ENCODE measurements at places on chromosomes 7 and 10.

GRCh38 chr7:7178081-7178480, 4.3 kb upstream of the C1GALT1 start:
- DNase-seq, result no peak

DNA sequence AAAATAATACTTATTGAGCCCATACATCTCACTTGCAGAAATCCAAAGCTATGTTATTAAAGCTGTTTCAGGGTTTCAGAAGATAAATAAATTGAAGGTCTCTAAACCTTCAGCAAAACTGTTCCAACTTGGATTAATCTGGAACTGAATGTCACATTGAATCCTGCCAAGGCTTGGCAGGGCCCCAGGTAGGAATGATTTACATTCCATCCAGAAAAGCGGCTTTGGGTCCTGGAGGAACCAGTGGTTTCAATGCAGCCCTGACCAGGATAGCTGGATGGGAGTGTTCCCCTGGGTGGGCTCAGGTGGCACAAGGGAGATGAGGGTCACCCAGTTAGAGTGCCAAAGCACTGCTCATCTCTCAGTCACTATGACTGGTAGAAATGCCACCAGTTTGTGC, 37.0 kb upstream of the TMEM72 start:
- DNase-seq, result no peak

DNA sequence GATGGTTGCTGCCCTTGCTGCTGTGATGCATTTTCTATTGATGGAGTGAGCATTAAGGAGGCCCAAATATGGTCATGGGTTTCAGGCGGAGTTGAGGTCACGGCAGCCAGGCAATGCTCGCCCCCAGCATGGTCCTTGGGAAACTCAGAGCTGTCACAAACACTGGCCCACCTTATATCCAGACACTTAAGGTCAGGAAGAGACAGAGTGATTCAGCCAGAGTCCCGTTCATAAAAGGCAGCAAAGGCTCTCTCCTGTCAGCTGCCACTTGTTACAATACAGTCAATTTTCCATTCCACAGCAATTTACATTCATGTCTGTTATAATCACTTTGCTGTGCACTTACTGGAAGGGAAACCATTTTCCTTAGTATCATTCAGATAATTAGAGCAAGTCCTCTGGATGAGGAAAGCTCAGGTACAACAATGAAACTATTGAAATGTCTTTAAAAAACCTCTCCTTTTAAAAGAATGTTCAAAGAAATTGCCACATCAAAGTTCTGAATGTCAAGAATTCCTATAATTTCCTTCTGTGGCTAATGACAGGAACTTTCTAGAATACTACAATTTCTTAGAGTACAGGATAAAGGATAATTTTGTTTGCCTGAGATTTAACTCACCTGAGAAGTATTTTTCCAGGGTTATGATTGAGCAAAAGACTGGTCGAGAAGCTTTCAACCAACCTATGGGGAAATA, 14.8 kb upstream of the ANKRD1 start:
- no peak for DNase-seq

GRCh38 chr7:84058311-84059076, 136.1 kb downstream of the SEMA3A start:
- no peak for DNase-seq

DNA sequence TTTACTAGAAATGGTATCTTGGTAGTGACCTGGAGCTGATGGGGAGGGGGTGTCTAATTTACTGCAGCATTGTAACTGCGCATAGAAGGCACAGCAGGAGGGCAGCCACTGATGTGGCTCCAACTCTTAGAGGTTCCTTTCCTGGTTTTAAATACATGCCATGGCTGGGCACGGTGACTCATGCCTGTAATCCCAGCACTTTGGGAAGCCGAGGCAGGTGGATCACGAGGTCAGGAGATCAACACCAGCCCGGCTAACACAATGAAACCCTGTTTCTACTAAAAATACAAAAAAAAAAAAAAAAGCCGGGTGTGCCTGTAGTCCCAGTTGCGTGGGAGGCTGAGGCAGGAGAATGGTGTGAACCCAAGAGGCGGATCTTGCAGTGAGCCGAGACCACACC, 19.2 kb upstream of the SEC61G start:
- no peak for DNase-seq

DNA sequence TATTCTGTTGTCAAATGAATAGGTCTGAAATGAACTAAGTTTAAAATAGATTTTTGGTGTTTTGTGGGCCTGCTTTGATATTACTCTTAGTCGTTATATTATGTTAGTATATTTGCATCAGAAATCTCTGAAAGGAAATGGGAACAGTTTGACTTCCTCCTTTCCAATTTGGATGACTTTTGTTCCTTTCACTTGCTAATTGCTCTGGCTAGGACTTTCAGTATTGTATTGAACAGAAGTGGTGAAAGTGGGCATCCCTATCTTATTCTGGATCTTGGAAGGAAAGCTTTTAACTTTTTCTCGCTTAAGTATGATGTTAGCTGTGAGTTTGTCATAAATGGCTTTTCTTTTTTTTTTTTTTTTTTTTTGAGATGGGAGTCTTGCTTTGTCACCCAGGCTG, 273.6 kb upstream of the DKK1 start:
- DNase-seq, result no peak

- DNase-seq, result no peak
These were observed 95.0 kb downstream of the MMRN2 start for GRCh38 chr10:86862373-86862772.

- no peak for DNase-seq
These were observed 46.2 kb downstream of the WDR37 start for GRCh38 chr10:1102416-1102815.

- no peak for DNase-seq
These were observed 164.3 kb downstream of the BAMBI start for GRCh38 chr10:28841625-28842024.

DNA sequence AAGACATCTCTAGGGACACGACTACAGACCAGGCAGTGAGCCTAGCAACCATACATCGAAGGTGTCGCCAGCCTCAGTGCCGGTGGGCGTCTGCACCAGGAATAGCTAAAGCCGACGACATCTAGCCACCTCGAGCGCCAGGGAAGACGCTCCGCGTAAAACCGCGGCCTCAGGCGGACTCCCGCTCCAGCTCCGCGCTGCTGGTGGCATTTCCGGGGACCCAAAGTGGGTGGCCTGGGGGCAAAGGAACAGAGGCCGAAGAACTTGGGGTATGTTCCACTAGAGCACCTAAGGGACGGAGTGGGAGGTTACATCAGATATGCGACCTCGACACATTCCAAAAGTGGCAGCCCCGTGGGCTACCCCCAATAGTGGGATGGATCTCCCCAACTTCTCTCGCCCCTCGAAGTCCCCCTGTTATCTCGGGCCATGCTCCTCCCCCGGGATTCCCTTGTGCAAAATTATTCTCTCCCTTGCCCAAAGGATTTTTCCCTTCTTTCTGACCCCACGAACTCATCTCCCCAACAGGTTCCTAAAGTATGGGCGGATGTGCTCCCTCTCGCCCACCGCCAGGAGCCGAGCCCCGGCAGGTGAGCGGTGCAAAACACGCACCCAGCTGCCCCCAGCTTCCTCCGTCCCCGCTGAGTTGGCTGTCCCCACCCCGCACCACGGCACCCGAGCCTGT, 1.2 kb downstream of the KCNMA1 start:
- DNase-seq, result no peak

- no peak for DNase-seq
These were observed 7.6 kb downstream of the SEMA4G start for GRCh38 chr10:100976906-100977305.

DNA sequence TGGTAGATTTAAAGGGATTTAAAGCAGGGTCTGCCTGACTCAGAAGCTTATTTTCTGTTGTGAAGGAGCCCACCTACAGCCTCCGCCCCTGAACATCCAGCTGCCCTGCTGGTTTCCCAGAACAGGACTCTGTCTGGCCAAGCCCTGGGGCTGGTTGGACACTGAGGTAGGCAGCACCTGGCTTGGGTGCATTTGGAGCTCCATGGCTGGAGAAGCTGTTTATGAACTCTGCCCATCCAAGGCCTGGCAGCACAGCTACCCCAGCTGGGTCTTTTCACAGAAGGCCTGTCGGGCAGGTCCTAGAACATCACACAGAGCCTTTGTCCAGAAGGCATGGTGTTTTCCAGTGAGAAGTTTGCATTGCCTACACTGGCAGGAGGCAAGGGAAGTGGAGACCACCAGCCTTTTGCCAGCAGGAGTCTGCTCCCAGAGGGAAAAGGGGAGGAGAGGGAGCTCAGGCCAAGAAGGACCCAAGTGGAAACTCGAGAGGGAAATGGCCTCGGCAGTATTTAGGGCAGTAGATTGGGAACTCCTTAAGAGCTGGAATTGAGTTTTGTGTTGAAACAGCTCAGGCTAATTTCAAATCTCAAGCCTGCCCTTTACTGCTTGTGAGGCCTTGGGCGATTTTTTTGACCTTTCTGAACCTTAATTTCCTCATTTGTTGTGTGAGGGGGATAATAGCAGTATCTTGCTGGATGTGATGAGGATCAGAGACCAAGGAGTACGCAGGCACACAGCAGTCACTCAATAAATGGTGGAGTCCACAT, 12.3 kb upstream of the PDCD4 start:
- DNase-seq, result no peak

DNA sequence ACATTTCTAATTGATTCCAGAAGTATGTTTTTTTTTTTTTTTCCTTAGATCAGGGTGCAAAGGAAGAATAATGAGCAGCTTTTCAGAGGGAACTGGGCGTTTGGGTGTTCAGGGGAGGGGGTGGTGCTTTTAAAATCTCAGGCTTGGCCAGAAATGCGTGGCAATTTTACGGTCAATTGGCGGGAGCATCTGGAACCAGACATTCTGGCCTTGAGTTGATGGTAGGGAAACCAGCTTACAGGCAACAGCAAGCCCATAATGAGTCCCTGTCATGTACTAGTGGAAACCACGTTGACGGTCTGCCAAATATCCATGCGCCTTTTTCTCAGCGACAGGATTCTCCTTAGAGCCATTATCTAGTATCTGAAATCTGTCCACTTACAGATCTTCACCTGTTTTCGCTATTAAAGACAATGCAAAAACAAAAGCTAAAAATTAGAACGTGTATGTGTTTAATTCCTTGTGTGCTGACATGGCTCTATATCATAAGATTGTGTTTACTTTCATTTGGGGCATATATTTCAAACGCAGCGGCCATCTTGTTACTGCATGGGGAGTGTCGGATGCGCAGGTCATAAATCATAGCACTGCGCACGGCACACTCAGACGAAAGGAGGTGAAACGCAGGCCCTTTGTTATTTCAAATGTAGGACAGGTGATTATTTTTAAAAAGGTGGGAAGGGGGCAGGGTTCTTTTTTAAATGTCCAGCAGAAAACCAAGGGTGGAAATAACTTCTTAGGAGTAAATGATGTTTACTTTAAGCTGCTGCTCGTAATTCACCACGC, 209.2 kb downstream of the AGMO start:
- no peak for DNase-seq

GRCh38 chr10:30963992-30964930, 67.4 kb downstream of the ZNF438 start:
- no peak for DNase-seq

DNA sequence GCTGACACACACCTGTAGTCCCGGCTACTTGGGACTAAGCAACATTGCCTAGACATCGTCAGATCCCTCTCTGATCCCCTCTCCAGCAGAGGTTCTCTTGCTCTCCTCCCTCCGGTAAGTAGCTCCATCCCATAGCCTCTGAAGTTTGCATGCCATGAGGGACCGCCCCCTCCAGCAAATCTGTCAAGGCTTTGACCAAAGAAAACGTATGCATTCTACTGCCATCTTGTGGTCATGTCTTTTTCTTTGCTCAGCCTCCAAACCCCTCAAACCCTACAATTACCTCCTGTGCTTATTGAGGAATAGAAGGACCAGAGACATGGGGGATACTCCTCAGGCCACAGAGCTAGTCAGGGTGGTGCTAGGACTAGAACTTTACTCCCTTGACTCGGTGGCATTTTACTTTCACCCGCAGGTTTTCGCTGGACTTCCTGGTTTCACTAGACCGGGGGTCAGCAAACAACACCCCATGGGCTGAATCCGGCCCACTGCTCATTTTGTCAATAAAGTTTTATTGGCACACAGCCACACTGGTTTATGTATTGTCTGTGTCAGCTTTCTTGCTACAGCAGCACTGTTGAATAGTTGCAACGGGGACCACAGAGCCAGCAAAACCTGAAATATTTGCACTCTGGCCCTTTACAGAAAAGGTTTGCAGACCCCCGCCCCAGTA, 202.6 kb upstream of the FOXK1 start:
- no peak for DNase-seq

GRCh38 chr7:50696810-50697582, 85.7 kb downstream of the GRB10 start:
- DNase-seq, result no peak

DNA sequence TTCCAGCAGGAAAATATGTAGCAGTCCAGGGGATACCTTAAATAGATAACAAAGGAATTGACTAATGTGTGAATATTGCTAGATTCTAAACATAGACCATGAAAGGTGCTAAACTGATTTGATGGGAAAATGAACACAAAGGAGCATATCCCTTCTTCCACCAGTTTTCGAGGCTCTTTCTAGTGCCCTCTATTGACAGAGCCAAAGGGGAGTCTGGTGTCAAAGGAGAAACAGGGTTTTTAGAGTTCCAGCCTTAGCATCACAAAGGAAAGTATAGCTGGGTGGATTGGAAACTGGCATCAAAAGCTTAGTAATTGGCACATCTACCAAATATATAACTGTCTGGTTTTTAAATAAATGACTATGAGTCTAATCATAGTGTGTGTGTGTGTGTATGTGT, 636.8 kb downstream of the ETV1 start:
- DNase-seq, result no peak

DNA sequence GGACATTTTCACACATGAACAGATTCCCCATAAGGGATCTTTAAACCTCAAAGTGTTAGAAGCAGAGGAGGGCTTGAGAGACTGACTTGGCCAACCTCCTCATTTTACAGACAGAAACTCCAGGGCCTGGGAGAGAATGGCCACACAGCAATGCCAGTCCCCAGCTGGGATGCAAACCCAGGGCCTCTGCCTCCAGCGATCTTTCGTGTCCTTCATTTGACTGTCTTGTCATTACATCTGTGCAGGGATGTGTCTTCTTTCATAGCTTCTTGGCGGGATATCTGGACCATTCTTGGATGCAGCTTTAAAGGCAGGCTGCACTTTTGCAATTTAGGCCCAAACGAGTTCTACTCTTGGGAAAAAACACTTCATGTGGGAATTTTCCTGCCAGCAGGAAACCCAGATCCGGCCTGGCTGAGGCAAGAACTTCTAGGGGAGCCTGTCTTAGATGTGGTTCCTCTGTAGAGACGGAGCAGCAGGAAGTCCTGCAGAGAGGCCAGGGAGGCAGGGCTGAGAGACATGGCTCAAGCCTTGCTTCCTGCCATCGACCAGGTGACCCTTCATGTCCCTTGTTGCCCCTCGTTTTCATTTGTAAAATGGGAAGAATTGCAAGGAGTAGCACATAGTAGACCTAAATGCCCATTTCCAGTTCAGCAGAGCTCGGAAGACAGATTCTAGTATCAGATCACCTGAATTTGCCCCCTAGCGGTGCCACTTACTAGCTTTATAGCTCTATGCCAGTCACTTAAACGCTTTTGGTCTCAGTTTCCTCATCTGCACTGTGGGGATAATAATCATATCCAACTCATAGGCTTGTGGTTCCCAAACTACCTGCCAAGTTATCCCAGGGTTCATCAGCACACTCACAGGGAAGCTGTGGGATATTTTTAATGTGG, 43.9 kb upstream of the SLC29A3 start:
- DNase-seq, result no peak

Measured in stimulated activated CD8-positive, alpha-beta memory T cell treated with anti-CD3 and anti-CD28 coated beads, Interleukin-15, amount 100 ng/mL, for 24 hours (primary cell).